ENCODE measurements at places on chromosomes 5 and 9.
A peak's percentile ranks its signal among the peaks of the same experiment; 100 is the strongest.

DNA sequence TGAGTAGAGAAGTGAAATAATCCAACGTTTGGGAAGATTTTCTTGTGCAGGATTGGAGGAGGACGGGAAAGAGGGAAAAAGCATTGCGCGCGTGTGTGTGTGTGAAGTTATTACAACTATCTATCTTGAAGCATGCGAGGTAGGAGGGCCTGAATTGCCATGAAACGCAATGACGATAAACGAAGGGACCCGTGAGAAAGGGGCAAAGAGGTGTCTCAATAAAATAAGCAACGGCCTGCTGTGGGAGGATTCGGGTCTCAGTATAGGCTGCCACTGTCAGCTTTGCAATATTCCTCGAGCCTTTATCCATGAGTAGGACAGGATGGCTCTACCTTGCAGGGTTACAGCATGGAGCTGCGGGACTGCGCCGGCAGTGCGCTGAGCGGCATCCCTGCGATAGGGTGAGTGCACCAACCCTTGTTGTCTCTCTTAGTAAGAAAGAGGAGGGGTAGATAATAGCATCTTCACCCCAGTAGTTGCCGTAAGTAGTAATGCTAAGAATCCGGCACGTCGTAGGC, 631 bp upstream of the RCL1 start:
- no peak for DNase-seq

DNA sequence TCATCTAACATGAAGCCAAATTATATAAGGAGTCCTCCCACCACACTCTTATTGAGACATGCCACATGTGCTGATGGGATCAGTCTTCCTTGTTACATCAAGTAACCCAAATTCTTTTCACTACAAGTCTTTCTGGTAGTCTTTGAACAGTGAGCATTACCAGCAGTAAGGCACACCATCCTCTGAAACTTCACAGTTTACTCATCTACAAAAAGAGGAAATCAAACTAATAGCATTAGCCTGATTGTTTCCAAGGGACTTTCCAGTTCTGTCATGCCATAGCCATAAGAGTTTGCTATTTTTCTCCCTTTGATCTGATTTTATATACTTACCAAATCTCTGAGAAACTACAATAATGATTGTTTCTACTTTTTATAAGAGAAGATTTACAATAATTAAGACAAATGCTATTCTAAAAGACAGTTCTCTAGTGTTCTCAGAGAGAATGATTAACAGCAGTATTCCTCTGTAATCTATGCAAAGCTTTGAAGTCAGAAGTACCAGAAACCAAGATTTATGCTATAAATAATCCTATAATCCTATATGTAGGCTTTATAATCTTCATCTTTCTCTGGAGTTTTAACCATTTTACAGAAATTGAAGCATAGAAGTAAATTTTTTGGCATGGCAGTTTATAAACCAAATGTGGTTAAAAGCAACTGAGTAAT, 166.2 kb upstream of the ACO1 start:
- DNase-seq: no peak

DNA sequence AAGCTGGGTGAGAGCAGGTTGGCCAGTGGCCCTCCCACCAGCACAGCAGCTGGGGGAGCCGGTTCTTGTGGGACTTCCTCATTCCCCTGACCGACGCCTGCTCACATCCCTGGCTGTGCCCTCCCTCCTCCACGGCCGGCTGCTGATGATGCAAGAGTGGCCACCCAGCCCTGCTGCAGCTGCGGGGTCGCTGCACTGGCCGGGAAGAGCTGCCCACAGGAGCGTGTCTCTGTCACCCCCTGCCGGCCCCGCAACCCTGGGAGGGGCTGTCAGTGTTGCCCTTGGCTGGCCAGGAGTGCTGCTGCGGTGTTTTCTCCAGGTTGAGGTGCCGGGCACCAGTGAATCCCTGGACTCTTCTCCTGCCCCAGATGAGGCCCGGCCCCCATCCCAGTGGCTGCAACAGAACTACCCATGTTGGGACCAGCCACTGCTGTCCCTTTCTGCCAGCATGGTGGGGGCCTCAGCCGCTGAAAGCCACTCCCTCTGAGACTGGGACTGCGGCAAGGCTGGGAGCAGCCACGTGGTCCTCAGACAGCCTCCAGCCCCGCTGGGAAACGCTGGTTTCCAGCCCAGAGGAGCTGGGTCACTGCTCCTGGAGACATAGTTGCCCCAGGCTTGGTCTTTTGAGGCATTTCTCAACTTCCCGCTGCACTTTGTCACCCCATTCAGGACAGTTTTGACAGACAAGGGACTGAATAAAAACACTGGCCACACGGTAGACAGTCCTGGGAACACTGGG, 739 bp downstream of the CARD9 start:
- no peak for DNase-seq

GRCh38 chr5:1315709-1316587, 21.1 kb upstream of the TERT start:
- peak; percentile 32 for DNase-seq

GRCh38 chr5:45532826-45533624, 163.2 kb downstream of the HCN1 start:
- DNase-seq: no peak

- DNase-seq: no peak
Observed at GRCh38 chr5:154025951-154026350, 12.8 kb downstream of the FAM114A2 start.

DNA sequence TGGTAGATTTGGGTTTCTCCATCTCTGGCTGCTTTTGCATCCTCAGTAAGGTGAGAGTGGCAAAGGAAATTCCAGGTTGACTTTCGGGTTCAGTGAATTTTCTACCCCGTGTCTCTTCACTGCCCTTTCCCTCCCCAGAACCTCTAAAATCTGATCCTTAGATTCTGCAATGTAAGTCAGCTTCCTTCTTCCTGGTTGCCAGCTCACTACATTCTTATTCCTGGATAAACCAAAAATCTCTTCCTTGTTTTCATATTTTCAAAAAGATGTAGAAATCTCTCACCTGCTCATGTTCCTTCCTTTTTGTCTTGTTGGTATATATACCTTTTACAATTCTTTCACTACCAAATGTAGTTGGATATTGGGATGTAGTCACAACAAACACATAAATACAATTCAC, 145.8 kb downstream of the TMC1 start:
- DNase-seq: no peak

- DNase-seq: no peak
Observed at GRCh38 chr9:72427801-72428200, 62.8 kb upstream of the ZFAND5 start.

DNA sequence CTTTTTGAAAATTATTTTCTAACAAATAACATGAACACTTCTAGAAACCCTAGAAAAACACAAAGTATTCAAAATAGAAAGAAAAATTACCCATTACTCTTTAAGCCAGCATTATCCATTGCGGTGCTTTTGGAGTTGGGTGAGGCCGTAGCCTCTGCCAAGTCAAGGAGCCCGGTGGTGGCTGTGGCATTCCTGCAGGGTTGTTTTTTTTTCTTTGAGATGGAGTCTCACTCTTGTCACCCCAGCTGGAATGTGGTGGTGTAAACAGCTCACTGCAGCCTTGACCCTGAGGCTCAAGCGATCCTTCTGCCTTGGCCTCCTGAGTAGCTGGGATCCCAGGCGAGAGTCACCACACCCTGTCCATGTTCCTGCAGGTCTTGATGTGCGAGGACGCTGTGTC, 8.2 kb upstream of the AHRR start:
- DNase-seq: no peak

- DNase-seq: no peak
Observed at GRCh38 chr5:68722357-68722756, 371.5 kb upstream of the SLC30A5 start.

DNA sequence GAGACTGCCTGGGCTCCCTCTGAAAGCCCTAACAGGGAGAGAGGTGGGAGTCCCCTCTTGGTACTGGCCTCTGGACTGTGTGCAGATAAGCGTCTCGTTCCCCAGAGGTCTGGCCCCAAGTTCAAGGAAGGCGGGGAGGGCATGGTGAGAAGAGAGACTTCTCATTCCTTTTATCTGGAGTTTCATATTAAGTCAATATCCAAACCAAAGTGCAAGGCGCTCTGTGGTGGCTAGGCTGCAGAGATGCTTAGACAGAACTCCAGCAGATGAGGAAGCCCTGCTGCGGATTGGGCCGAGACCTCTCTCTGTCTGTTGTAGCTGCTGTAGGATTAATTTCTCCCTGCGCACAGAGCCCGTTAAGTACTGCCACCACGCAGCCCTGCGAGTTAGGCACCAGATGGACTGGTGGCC, 16.0 kb downstream of the MVB12B start:
- DNase-seq: no peak

GRCh38 chr9:96020792-96021550, 145.5 kb downstream of the ERCC6L2 start:
- DNase-seq: peak; percentile 25

DNA sequence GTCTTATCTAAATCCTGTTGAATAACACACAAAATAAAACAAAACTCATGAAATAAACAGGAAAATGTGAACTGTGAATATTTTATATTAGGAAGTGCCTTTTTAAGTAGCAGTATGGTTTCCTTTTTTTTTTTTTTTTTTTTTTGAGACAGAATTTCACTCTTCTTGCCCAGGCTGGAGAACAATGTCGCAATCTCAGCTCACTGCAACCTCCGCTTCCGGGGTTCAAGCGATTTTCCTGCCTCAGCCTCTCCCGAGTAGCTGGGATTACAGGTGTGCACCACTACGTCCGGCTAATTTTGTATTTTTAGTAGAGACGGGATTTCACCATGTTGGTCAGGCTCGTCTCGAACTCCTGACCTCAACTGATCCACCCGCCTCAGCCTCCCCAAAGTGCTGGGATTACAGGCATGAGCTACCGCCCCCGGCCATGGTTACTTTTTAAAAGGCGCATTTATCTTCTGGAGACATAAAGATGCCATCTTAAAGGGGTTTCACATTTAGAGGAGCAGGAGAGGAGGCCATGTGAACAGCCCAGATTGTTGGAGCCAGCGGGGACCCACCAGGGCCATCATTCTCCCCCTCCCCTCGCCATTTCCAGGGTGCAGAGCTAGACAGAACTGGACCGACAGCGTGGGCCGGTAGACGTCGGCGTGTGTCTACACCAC, 64.1 kb downstream of the ROR2 start:
- no peak for DNase-seq

DNA sequence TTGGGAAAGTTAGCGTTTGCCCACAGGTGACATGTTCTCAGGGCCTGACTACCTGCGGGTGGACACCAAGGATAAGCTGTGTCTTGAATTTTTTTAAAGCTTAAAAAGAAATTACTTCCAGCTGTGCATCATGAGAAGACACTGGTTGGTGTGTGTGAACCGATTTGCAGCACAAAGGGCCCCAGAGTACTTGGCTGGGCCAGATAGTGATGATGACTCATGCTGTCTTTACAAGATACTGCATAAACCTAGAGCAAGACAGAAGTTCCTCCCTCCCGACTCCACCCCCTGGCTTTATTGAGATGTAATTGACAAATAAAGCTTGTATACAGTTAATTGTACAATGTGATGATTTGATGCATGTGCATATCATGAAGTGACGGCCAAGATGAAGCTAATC, 212.8 kb downstream of the NXNL2 start:
- no peak for DNase-seq

GRCh38 chr9:99593610-99594009, 228.1 kb upstream of the NR4A3 start:
- no peak for DNase-seq

GRCh38 chr9:14488421-14489190, 174.7 kb upstream of the NFIB start:
- no peak for DNase-seq

- DNase-seq: no peak
Observed at GRCh38 chr5:103808464-103809106, 246.0 kb upstream of the NUDT12 start.

- DNase-seq: no peak
Observed at GRCh38 chr5:83034528-83035207, 42.5 kb downstream of the TMEM167A start.

GRCh38 chr5:168851902-168852321, 272.7 kb upstream of the PANK3 start:
- no peak for DNase-seq

GRCh38 chr5:124088289-124089032, 576.5 kb downstream of the CSNK1G3 start:
- DNase-seq: no peak

GRCh38 chr9:89036891-89037290, 45.6 kb downstream of the S1PR3 start:
- no peak for DNase-seq

DNA sequence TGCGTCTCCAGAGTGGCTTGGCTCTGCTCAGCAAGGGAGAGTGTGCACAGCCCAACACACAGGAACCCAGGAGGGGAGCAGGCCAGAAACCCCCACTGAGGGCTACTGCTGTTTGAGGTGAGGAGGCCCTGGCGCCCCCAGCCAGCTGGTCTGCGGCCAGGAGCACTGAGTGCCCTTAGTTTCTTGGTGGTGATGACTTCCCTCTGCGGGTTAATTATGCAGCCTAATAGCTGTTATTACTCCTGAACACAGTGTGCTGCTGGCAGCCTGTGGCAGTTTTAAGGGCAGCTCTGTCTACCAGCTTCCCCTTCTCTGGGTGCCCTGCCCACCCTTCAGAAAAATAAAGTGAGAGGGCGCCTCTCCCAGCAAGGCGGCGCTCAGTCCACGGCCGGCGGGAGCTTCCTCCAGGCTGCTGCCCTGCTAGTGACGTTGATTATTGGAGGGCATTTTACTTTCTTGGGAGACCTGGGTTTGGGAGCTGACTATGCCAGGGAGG, 19.2 kb downstream of the GADD45G start:
- no peak for DNase-seq

- DNase-seq: no peak
Observed at GRCh38 chr5:128613766-128614165, 75.7 kb upstream of the FBN2 start.

GRCh38 chr5:132369474-132370180, at the start of gene SLC22A5:
TSS of gene SLC22A5 (plus strand) at chr5:132369710. CDS start at chr5:132369973, 263 bp downstream.
- peak; percentile 67 for DNase-seq
